ENCODE measurements at places on chromosomes 13 and 19. TPM values are rescaled to one million over a fixed set of nuclear protein-coding genes. Genes with fewer than 3 reads are reported as not detected.

Gene NLRP9
- polyA plus RNA-seq = not detected

Gene GDF15
- 0.41 TPM for polyA plus RNA-seq

Gene ADPRHL1
- polyA plus RNA-seq = 263 TPM

Gene FNDC3A
- 32.2 TPM for polyA plus RNA-seq

Gene ZNF726
- 3.6 TPM for polyA plus RNA-seq

Gene CDX2
- not detected for polyA plus RNA-seq

Gene NRTN
- 0.53 TPM for polyA plus RNA-seq

Gene MEIS3
- polyA plus RNA-seq = 6.5 TPM

Gene GSX1
- polyA plus RNA-seq = not detected

Gene RPL18
- polyA plus RNA-seq = 1,775 TPM

DNA sequence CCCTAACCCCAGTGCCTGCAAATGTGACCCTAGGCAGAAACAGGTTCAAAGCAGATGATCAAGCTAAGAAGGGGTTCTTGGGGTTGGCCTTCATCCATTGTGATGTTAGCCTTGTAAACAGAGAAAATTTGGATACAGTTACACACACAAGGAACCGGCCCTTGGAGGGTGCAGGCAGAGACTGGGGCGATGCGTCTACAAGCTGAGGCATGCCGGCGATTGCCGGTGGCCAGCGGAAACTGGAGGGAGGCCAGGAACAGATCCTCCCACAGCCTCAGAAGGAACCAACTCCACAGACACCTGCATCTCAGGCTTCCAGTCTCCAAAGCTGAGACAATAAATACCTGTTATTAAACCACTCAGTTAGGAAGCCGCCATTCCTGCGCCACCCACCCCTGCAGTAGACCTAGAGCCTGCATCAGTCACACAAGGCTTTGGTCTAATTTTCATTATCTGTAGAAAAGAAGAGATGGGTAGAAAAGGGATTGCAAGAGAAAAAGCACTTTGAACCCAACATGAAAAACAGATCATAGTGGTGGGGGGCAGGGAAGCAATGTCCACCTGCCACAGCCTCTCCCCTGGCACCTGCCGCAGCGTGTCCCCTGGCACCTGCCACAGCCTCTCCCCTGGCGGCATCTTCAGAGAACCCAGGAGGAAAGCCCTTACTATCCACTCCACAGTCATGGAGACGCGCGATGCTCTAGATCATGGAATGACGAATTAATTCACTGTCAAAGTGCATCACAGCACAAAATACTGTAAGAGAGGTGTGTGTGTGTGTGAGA, 119.7 kb upstream of the SOX1 start:
- no peak for DNase-seq

GRCh38 chr13:23354520-23354919, 79.0 kb downstream of the SACS start:
- DNase-seq = no peak

DNA sequence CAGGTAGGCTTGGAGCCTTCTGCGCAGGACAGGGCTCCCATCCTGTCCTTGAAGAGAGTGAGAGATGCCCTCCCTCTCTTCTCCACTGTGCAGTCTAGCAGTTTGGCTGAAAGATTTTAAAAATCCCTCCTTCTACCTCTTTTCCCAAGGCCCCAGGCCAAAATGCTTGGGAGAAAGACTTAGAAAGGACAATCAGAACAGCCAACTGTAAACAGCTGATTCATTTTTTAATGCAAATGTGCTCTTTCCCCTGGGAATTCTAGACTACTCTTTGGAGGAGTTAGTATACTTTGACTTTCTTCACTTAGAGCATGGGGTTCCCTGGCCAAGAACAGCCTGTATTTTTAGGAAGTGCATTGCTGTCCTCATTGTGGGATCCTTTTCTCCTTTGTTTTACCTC, 398.9 kb downstream of the GPC6 start:
- peak; percentile 26 for DNase-seq

DNA sequence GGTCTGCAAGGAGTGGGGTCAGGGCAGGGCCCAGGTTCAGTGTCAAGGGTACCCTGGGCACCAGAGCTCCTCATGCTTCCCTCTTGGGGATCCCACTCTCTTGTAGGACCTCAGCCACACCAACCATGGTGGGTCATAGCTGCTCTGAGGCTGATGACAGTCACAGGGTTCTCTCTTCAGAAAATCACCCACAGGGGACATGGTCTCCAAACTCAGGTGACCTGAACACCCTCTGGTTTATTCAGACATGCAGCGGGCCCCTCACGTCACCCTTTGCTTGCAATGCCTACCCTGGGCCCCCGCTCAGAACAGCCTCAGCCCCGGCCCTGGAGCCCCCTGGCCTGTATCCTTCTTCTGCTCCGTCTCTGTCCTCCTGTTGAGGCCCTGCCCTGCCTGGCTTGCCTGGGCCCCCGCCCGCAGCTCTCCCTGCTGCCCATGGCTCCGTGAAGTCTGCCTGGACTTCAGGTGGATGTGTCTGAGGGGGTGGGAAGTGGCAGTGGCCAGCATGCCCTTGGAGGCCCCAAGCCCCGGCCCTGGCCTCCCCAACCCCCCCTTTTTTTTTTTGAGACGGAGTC, 20.4 kb downstream of the CHERP start:
- no peak for DNase-seq

GRCh38 chr13:79659121-79659521, 178.2 kb downstream of the NDFIP2 start:
- DNase-seq = peak; percentile 72

GRCh38 chr19:57803594-57804325, 11.0 kb downstream of the ZNF552 start:
- peak; percentile 47 for DNase-seq

GRCh38 chr13:51325837-51326236, 13.7 kb upstream of the SERPINE3 start:
- DNase-seq = no peak

DNA sequence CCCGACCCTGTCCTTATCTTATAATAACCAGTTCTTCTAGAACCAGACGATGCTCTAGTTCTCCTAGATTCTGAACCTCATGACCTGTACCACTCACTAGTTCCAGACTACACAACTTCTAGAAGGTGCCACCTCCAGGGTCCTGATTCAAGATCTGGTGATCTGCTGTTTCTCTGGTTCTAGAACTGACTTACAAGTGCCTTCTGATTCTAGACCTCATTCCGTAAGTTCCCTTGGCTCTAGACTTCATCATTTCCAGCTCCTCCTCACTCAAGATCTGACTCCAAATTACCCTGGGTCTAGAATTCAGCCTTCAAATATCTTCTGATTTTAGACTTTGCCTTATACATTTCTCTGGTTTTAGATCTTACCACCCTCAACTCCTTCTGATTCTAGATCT, 5.0 kb upstream of the PPP5C start:
- DNase-seq = no peak

DNA sequence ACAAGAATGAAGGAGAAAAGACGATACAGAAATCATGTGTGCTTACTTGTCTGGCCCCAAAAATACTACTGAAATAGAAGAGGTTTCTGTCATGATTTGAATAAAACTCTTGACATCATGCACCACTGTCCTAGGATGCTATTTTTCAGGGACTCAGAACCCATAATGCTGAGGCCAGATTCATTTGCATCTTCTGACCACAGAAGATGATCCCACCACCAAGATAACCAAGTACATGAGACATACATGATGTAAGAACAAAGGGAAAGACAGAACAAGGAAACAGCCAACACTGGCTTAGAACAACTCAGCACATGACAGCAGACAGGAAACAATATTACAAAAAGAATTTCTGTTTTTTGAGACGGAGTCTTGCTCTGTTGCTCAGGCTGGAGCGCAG, 2.5 kb downstream of the ZNF552 start:
- no peak for DNase-seq

DNA sequence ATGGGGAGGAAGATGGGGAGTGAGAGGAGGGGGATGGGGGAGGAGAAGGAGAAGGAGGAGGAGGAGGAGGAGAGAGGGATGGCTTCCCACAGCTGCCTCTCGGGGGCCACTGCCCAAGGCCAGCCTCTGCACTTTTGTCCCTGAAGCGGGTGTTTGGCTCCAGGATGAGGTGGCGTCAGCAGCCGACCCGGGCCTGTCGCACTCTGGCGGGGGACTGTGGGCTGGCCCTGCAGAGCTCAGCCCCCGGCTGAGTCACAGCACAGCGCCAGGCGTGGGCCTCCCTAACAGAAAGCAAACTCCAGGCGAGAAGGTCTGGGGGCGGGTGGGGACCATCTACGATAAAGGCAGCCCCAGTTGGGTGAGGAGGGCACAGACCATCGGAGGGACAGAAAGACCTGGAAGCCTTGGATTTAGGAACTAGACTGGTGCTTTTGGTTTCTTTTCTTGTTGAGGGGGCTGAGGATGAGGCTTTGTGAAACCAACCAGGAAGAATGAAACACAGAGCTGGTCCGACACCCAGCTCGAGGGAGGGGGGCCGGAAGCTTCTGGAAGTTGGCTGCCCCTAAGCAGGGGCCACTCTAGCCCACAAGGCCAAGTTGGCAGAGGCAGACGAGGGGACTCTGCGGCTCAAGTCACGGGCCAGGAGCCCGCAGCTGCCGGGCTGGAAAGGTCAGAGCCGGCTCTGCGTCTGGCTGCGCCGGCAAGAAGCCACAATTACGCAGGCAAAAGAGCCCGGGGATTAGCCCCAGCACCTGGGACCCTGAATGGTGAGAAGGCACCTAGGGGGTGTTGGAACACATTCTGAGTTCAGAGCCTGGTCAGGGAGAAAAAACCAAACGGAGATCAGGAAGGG, 18.2 kb downstream of the LSM4 start:
- DNase-seq = peak; percentile 87

GRCh38 chr13:98500963-98501421, 75.9 kb downstream of the STK24 start:
- DNase-seq = no peak

DNA sequence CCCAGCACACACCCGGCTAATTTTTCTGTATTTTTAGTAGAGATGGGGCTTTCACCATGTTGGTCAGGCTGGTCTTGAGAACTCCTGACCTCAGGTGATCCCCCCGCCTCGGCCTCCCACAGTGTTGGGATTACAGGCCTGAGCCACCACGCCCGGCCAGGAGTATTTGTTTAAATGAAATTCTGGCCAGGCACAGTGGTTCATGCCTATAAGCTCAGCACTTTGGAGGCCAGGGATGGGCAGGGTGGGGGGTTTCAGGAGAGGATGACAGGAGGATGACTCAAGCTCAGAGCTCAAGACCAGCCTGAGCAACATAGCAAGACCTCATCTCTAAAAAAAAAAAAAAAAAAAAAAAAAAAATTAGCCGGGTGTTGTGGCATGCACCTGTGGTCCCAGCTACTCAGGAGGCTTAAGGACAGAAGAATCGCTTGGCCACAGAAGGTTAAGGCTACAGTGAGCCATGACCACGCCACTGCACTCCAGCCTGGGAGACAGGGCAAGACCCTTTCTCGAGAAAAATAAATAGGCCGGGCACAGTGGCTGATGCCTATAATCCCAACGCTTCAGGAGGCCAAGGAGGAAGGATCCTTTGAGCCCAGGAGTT, 8.2 kb upstream of the DHDH start:
- no peak for DNase-seq

- DNase-seq = no peak
Observed at GRCh38 chr13:50244355-50244712, 229.1 kb downstream of the KCNRG start.

All from hindlimb muscle (tissue), 1 donor.